ENCODE measurements at places on chromosomes 13 and 19.
A peak's percentile ranks its signal among the peaks of the same experiment; 100 is the strongest.

DNA sequence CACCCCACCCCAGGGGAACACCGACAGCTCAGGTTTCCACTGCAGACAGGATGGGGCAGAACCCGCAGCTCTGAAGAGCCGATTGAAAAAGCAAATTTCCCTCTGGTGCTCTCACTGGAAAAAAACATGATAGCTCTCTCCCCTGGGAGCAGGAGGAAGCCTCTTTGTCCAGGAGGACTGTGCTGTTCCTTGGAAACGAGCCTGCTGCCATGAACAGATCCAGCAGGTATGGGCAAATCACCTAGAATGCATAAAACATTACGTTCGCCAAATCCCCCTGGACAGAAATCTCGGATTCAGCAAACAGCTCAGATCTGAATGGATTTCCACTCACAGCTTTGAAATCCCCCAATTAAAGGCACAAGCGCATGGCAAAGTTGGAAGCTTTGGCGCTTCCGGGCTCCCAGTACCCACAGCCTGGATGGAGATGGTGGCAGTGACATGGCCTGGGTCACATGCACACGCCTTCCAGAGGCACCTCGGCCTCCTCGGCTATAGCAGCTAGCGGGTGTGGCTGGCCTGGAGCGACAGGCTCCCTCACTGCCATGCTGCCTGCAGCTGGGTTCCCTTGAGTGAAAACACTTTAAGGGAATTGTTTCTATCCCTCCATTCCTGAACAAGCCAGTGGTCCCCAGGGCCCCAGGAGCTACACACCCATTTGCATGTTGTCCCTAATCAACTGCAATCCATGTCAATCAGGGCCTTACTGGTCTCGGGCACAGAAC, 59.1 kb downstream of the CEBPG start:
- DNase-seq, result no peak

DNA sequence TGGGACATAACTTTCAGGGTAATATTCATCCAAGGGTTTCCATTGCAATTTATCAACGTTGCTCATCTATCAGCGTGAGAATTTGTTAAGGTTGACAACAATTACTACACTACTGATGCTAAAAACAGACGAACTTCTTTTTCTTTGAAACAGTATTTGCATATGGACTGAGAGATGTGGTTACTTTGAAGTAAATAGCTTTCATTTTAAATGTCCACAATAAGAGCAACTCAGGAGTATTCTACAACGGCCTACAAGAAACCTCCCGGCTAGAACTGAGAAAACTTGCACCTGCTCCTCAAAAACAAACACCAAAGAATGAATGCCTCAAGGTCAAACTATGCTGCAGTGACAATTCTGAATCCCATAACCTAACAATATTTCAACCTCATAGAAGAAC, 238.4 kb downstream of the IRS2 start:
- DNase-seq, result no peak

GRCh38 chr13:43200736-43201135, 177.3 kb downstream of the DNAJC15 start:
- DNase-seq, result peak; percentile 71

DNA sequence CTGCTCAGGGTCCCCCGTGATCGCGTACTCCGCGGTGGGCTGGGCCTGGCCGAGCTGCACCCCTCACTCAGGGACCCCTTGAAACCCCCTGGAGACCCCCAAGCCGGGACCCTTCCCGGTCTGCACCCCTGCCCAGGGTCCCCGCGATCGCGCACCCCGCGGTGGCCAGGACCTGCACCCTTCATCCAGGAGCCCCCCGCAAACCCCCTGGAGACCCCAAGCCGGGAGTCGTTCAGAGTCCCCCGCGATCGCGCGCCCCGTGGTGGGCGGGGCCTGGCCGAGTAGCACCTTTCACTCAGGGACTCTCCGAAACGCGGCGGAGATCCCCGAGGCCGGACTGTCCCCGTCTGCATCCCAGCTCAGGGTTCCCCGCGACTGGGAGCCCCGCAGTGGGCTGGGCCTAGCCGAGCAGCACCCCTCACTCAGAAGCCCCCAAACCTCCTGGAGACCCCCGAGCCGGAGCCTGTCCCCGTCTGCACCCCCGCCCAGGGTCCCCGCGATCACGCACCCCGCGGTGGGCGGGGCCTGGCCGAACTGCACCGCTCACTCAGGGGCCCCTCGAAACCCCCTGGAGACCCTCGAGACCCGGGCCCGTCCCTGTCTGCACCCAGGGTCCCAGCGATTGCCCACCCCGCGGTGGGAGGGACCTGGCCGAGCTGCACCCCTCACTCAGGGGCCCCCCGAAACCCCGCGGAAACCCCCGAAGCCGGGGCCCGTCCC, 748 bp downstream of the LMNB2 start:
- no peak for DNase-seq

- no peak for DNase-seq
These were observed 187.7 kb downstream of the ABCC4 start for GRCh38 chr13:95113601-95114000.

DNA sequence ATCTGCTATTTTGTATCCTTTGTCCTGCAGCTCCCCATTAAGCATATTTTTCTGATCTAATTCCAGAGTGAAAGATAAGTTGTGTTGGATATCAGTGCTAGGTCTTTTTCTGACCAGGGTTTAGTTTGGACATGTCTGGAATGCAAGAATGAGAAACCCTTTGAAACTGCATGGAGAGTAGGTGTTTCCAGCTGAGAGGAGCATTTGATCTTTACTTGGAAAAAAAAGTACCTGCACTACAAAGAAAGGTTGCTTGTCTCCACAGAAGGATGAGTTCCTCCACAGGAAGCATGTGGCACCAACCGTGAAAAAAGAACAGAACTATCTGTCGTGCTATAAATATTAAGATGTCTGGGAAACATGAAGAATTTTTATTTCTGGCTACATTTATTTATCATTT, 36.6 kb upstream of the MED4 start:
- DNase-seq, result no peak

DNA sequence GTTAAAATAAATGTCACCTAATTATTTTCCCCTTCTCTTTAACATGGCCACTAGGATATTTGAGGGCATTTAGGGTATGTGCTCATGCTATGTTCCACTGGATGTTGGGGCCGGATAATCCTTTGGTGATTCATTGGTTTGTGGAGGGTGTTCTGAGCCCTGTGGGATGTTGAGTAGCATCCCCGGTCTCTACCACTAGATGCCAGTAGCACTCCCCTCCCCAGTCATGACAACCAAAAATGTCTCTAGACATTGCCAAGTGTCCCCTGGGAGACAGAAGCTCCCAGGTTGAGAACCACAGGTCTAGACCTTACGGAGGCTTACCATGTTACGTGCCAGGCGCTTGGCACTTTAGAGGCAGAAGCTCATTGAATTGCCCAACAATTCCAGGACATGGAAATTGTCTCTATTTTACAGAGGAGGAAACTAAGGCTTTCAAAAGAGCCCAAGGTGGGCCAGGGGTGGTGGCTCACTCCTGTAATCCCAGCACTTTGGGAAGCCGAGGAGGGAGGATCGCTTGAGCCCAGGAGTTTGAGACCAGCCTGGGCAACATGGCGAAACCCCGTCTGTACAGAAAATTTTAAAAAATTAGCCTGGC, 14.1 kb downstream of the SHANK1 start:
- DNase-seq, result peak; percentile 82

DNA sequence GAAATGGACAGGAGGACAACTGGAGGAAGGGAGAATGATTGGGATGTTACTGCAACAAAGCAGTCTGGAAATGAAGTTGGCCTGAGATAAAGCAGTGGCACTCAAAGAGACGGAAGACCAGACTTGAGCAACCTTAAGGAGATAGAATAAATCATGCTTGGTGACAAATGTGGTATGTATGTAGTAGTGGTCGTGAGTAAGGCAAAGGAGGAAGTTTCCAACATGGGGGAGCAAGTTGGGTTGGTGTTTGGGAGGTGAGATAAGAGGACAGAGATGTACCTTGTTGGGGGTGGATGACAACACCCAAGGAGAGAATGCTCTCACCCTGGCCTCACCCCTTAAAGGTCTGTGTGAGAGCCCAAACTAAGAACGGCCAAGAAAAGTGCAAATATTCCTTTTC, 420.5 kb downstream of the DIAPH3 start:
- DNase-seq, result no peak

DNA sequence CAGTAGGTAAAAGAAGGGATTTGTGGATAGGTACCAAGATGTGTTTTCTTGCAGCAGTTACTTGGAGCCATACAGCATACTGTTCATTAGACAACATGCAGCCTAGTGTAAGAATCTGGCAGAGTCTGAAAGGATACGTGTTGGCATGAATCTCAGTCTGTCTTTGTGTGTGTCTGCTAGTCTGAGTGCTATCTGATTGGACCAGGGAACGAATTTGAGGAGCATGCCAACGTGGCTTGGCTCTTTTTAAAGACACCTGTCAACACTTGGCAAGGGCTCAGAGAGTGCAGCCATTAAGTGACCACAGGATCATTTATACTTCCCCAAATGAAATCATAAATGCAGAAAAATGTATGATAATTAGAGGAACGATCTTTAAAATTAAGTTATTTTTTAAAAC, 27.6 kb upstream of the ATXN8OS start:
- no peak for DNase-seq

- DNase-seq, result no peak
These were observed 47.1 kb downstream of the TGDS start for GRCh38 chr13:94548821-94549231.

DNA sequence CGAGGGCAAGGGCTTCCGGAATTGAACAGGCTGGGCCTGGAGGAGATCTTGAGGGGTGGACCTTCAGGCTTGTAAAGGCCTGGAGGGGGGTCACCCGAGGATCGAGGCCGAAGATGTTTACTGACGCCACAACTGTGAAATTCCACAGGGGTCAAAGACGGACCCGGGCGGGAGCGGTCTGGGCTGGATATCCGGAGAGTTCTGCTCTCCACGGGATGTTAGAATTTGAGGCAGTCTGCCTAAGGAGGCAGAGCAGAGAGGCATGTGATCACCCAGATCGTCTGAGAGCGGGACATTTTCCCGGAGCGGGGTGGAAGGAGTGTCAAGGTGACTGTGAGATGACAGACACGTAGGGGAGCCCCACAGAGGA, 13.2 kb downstream of the KLHL26 start:
- DNase-seq, result peak; percentile 52

DNA sequence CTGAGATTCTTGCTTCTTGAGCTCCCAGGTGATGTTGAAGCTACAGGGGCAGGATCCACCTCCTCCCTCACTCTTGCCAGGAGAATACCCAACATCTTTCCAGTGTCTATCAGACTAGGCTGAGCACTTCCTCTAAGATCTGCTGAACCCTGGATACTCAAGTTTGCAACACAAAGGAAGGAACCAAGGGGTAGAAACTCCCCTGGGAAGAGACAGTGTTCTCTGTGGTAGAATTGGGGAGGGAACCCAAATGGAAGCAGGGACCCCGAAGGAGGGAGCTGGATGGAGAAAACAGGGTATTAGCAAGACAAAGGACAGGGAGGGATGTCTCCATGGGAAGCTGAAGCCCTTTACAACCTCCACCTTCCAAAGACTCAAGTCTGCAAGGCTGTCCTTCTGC, 117.6 kb downstream of the DNAJC15 start:
- no peak for DNase-seq

- DNase-seq, result no peak
These were observed 146.2 kb downstream of the GPC6 start for GRCh38 chr13:93372856-93373255.

- DNase-seq, result peak; percentile 42
These were observed 131.5 kb upstream of the SPACA7 start for GRCh38 chr13:112244495-112245177.

DNA sequence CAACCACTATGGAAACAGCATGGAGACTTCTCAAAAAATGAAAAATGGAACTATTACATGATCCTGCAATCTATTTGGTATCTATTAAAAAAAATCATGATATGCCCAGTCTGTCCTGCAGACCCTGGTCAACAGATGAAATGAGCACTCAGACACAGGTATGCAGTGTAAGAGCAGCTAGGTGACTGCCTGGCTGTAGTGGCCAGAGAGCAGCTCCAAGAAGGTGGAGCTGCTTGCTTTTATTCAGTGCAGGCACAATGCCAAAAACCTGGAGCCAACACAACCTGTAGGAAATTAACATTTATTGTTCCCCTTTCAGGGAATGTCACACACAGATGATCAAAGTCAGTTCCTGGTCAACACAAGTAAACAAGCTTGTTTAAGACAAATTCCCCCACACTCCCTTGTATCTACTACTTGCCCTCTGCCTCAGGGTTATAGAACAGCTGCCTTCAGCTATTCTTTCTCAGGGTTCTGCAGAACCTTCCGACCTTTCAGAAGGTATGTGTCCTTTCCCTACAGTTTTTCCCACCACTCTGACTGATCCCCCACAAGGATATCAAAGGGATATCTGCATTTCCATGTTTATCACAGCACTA, 933.7 kb upstream of the SLITRK5 start:
- no peak for DNase-seq

DNA sequence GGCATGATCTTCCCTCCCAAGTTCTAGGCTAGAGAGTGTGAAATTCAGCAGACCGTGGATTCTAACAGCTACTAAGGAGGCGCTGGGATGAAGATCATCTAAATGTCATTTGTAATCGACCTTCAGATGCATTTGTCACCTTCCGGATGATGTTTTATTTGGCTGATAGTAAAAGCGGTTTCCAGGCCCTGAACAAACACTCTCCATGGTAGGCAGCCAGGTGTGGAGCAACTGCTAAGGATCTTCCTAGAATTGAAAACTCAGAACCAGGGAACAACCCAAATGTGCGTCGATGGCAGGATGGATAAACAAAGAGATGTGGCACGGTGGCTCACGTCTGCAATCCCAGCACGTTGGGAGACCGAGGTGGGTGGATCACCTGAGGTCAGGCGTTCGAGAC, 107.2 kb upstream of the CACNA1A start:
- no peak for DNase-seq

DNA sequence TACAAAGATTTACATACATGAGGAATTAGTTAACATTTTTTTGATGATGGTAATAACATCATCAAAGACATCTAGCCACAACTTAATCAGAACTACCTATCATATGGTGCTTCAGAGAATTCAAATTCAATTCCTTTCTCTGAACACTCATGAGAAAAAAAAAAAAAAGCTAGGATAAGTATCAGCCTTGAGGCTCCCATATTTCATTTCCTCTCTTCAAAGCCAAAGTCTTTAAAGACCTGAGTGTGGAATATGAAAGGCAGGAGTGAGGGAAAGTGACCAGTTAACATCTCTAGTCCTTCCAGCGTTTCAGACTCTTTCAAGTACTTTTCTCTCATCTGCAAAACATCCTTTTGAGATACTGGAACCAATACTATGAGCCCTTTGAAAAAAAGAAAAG, 137.5 kb downstream of the DCLK1 start:
- DNase-seq, result no peak

DNA sequence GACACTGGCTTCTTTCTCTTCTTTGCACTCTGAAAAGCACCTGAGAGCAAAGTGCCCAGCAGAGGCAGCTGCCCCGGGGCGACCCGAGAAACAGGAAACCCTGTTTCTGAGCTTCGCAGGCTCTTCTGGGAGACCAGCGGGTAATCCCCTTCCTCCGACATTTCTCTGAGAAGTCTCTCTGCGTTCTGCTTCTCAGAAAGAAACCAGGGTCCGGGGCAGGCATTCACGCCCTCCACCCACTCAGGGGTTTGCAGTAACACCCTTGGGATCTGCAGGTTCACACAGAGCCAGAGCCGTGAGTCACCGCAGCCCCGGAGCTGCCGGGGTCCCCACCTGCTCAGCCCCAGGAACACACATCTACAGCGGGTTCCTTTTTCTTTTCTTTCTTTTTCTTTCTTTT, 86.0 kb downstream of the GADD45B start:
- peak; percentile 59 for DNase-seq

GRCh38 chr19:35717665-35718344, at the start of gene KMT2B:
KMT2B (plus strand) TSS chr19:35718003; CDS start chr19:35718019, 16 bp downstream.
- DNase-seq, result no peak
